ENCODE measurements at places on chromosomes 6 and 20.

- no peak for DNase-seq
These were observed 21.8 kb downstream of the NPEPL1 start for GRCh38 chr20:58714340-58714922.

- DNase-seq: no peak
These were observed 11.2 kb downstream of the KIZ start for GRCh38 chr20:21137078-21137477.

- DNase-seq: no peak
These were observed 81.9 kb upstream of the QKI start for GRCh38 chr6:163332575-163332974.

GRCh38 chr6:33597551-33598322 lies 17.7 kb upstream of the BAK1 start:
- no peak for DNase-seq

DNA sequence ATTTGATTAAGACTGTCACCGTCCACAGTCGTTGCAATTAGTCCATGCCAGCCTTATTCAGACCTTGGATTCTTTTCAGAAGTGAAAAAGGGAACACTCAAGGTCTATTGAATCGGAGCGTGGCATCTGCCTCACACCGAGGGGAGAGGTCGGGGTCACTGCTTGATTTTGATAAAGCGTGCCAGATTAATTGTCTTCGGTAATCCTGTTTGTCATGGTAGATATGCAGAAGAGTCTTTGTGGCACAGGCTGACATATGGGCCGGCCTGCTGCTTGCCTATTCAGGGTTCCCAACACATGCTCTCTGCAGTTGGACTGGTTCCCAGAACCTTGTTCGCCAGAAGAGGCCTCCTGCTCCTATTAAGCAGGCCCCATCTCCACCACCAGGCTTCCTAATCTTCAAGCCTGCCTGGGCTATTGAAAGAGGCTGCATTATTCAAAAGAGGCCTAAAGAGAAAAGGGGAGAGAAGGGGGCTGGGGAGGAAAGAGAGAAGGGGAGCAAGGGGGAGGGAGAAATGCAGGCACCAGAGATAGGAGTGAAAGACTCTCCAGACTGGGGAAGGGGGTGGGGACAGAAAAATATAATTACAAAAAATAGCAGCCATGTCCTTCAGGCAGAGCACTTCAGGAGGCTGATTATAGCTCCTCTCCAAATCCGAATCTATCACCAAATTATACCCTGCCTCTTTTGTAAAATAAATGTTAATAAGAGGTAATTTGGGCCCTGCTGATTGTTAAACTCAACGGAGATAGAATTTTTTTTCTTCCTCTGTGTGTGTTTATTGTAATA lies 611.3 kb downstream of the HDGFL1 start:
- DNase-seq: no peak

DNA sequence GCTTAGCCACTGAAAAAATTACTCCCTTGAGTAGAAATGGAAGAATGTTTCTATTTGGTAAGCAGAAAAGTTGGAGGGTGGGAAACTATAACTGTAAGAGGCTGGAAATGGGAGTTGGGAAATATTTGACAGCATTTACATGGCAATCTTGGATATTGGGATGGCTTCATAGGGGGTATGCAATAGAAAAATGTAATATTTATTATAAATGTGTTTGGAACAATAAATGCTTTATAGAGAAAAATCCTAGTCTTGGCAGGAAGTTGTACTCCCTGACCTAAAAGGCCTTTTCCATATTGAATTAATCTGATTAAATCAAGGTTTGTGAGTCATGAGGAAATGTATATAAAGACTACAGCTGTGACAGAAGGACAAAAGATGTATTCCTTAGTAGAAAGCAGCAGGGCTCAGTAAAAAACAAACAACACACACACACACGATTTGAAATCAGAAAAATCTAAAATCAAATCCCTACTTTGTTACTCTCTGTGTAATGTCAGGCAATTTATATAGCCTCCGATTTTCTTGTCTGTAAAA lies 272.3 kb downstream of the CD109 start:
- DNase-seq: no peak

DNA sequence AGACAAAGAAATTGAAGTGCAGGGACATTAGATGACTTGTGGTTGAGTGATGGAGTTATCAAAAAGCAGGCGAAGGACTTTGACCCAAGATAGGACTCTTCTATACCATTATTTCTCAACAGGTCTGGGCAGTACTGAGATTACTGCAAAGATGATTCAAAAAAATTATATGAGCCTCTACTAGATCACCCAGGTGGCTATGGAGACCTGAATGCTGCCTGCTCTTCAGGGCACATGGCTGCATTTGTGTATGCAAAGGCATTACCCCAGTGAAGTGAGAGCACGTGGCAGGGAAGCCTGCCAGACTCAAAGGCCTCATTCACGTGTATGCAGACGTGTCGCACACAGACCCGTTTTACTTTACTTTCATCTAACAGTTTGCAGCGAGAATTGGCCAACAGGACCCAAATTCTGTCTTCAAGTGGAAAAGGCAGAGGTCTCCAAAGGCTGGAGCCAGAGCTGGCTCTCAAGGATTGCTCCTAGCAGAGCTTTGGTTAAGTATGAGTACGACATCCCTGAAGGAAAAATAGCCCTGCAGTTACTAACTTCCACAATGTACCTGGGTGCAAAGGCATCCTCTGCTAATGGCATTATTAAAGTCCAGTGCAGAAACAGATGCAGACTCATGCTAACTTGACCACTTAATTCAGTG lies 113.8 kb upstream of the ARMC2 start:
- DNase-seq: no peak

Measured in RWPE1 (cell line).